ENCODE measurements at places on chromosomes 1 and 21.

DNA sequence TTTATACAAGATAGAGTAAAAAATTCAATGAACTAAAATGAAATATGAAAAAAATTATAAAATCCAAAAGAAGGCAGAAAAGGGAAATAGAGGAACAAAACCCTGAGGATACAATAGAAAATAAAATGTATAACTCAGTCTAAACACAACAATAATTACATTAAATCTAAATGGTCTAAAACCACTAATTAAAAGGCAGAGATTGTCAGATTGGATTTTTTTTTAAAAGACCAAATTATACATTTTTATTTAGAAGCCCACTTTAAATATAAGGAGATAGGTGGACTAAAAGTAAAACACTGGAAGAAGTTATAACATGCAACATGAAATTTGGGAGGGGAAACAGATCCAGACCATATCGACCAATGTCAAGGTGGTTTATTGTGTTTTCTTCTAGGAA is 95.2 kb downstream of the CATSPERE start:
- no peak for DNase-seq

DNA sequence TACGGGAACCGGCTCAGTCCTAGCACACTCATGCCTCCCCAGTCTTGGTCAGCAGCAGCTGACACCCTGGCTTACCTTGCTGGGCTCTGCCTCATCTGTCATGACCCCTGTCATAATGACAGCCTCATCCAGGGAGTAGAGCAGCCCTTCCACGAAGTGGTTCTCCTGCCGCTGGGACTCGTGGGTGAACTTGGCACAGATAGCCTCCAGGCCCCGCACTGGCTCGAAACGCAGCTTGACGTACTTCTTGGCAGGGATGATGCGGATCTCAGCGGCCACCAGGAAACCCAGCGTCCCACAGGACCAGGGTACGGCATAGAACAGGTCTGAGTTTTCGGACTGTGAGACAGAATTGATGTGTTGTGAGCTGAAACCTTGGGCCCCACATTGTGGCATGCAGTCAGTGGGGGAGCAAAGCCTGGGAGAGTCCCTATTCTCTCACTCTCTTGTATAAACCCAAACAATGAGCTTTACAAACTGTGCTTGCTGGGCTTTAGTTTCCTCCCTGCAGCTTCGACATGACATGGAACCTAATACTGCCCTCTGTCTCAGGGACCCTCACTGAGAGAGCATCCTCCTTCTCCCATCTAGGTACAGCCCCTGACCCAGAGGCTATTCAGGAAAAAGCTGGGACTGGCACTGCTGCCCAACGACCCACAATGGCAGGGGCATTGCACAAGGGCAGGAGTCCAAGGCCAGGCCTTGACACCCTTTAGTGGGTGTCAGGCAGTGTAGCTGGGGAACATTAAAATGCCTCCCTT is 15.5 kb downstream of the DHCR24 start:
- DNase-seq, result no peak

GRCh38 chr21:33036430-33037162 is 10.9 kb downstream of the OLIG2 start:
- DNase-seq, result no peak

DNA sequence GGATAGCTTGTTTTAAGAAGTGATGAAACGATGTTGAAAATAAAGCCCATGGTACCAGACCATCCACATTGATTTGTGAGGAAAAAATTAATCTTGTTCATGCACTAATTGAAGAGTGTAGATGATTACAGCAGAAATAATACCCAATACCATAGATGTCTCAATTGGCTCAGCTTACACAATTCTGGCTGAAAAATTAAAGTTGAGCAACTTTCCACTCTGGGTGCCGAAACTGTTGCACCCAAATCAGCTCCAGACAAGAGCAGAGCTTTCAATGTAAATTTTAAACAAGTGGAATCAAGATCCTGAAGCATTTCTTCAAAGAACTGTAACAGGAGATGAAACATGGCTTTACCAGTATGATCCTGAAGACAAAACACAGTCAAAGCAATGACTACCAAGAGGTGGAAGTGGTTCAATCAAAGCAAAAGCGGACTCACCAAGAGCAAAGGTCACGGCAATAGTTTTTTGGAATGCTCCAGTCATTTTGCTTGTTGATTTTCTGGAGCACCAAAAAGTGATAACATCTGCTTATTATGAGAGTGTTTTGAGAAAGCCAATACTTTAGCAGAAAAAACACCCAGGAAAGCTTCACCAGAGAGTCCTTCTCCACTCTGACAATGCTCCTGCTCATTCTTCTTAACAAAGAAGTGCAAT is 16.1 kb upstream of the KCNA3 start:
- no peak for DNase-seq

DNA sequence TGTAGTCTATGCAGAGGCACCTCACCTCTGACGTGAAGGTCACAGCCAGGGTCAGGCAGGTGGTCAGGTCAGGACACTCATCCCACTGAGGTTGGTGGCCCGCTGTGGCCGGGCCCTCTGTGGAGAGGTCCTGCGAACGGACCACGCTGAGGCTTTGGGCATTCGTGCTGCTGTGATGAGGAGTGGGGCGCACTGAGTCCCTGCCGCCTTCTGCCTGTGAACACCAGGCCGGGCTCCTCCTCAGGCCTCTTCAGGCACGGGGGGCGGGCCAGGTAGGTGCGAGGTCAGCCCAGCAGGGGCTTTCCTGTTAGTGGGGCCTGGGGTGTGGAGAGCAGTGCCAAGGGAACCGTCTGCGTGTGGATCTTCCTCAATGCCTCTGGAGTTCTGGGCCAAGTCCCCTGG is 39.0 kb downstream of the COQ8A start:
- no peak for DNase-seq

DNA sequence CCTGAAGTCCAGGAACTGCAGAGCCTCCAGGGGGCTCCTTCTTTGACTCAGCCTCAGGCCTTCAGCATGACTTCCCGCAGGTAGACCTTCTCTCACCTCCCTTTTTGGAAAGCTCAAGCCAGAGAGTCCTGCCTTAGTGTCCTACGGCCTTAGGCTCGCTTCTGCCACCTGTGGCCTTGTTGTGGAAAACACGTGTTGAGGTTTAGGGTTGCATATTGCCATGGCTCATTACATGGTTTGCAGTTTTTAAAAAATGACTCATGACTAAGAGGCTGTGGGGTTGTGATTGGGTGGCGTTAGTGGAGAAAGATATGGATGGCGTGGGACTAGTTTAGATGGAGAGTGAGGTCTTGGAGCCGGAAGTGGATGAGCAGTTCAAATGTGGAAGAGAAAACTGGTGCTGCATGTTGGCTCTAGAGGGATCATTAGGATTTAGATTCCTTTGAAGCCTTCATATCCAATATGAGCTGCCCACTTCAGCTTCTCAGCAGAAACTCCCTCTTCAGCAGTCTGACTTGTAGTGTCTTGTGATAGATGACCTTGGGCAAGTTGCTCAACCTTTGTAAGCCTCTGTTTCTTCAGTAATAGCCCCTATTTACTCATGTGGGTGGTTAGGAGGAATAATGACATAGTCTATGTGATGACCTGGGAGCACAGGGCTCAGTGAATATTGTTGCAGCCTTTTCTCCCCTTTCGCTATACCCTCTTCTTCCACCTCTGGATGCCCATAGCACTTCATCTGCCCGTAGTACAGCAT is 6.5 kb upstream of the FGGY start:
- peak; percentile 33 for DNase-seq

DNA sequence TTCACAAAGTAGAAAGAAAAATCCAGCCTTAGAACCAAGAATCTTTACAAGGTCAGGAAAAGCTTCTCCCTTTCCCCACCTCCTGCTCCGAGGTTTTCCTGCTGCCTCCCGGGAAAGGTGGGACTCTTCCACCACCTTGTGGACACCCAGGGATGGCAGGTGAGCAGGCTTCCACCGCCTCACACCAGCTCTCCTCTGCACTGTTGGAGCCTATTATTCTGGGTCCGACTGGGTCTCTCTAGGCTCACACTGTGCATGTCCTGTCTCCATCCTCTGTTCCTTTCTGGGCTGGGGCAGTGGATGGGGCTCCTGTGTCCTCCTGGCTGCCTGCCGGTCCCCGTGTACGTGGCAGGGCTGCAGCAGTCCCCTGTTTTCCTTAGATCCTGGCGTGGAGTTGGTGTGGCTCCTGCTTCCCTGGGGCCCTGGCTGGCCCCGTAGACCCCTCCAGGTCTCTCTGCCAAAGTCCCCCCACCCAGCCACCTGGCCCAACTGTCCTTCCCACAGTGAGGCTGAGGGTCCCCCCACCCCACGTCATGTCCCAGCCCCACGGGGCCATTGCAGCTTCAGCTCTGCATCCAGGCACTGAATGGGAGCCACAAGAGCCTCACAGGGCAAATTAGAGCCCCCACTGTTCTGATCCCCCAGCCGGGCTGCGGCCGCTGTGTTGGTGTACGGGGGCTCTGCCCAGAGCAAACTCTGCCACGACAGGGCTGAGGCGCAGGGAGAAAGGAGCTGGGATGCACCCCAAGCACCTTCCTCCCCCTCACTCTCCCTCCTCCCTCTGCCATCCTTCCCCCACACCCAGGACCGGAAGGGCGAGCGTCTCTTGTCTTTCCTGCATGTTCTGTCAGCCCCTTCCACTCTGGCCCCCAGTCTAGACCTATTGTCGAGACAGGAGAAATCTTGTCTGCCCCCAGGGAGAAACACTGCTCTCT is 3.3 kb upstream of the SLC45A1 start:
- peak; percentile 73 for DNase-seq

- DNase-seq, result no peak
Measured at GRCh38 chr1:12581179-12581578, 36.8 kb downstream of the DHRS3 start.

GRCh38 chr1:210251680-210252490 is 19.3 kb downstream of the SERTAD4 start:
- DNase-seq, result no peak

DNA sequence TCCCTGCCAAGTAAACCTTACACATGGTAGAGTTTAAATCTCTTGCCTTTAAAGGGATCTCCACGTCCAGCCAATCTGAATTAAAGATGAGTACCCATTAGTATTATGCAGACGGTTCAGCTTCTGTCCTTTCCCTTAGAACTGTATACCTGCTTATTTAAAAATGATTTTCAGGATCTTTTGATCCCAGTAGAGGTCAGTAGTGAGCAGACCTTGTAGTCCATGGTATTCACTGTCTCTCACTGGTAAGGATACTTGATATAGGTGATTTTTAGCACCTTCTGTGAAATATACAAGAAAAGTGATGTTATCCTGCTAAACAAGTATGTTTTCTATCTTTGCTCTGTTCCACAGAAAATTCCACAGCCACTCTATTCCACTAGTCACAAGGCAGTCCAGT is 1211.6 kb upstream of the ADGRL4 start:
- DNase-seq, result peak; percentile 72

GRCh38 chr21:38658511-38658910 is 147.2 kb upstream of the ETS2 start:
- DNase-seq, result no peak

DNA sequence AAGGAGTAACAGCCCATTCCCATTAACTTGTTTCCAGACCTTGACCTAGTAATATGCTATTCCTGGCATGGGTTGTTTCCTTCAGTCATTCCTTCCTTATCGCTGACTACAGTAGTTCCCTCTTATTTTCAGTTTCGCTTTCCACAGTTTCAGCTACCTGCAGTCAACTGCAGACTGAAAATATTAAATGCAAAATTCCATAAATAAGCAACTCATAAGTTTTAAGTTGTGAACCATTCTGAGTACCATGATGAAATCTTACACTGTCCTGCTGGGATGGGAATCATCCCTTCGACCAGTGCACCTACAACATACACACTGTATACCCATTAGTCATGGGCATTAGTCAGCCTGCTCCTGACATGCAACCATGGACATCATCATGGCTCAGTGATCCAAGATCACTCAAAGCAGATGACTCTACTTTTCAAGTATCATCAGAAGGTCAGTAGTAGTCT is 66.7 kb downstream of the CCDC30 start:
- DNase-seq, result peak; percentile 92

- DNase-seq, result no peak
Measured at GRCh38 chr1:153346077-153346723, 2.4 kb downstream of the PGLYRP4 start.

DNA sequence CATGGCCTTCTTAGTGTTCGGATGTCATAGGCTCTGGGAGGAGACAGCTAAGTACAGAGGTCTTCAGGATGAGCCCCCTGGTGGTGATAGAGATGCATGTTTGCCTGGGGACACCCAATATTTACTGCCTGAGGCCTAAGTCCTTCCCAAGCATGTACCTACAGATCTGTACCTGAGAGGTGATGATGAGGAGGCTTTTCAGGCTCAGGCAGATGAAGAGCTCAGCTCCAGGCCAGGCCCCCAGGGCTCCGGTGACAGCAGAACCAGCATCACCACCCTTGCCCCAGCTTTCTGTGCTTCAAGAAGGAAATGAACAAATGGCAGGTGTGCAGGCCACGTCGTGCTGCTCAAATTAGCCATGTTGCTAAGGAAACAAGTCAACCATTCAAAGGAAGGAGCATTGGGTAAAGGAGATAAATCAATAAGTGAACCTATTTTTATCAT is 21.1 kb downstream of the CACNA1E start:
- DNase-seq, result no peak

- DNase-seq, result no peak
Measured at GRCh38 chr1:11417162-11417561, 61.8 kb upstream of the DISP3 start.

- DNase-seq, result no peak
Measured at GRCh38 chr1:199124351-199124750, 485.5 kb downstream of the PTPRC start.

GRCh38 chr1:235156740-235157139 is 4.3 kb downstream of the RBM34 start:
- DNase-seq, result no peak

GRCh38 chr1:167715157-167715999 is 6.4 kb upstream of the MPZL1 start:
- DNase-seq, result peak; percentile 88

GRCh38 chr1:165671526-165671925 is 26.8 kb downstream of the ALDH9A1 start:
- no peak for DNase-seq

GRCh38 chr1:4512636-4513035 is 141.8 kb upstream of the AJAP1 start:
- no peak for DNase-seq

GRCh38 chr1:10622910-10623685 is 148.3 kb downstream of the PEX14 start:
- DNase-seq, result no peak

DNA sequence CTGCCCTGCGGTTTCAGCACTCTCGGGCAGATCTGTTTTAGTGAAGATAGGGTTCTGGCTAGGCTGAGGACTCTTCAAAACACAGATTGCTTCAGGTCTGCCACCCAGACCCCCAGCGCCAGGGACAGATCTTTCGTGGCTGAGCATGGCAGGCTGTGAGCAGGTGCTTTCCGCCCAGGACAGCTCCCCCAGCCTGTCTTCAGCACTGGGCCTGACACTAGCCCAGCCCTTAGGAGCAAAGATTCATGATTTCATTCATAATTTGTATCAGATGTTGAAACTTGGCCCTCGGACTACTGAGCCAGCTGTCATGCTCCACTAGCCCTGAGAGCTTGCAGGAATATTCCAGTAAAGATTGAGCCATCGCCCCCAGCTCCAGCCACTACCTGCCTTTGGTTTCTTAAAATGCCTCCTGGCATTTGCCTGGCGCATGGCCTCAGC is 5.9 kb downstream of the ADPRS start:
- DNase-seq, result no peak
